Naive thymus-derived CD8-positive, alpha-beta T cell (primary cell): ENCODE measurements at places on chromosomes 12 and 14. TPM values are rescaled to one million over a fixed set of nuclear protein-coding genes. Genes with fewer than 3 reads are reported as not detected.

- no peak for DNase-seq
These were observed 279.6 kb upstream of the TMEM132C start for GRCh38 chr12:127987199-127987901.

DNA sequence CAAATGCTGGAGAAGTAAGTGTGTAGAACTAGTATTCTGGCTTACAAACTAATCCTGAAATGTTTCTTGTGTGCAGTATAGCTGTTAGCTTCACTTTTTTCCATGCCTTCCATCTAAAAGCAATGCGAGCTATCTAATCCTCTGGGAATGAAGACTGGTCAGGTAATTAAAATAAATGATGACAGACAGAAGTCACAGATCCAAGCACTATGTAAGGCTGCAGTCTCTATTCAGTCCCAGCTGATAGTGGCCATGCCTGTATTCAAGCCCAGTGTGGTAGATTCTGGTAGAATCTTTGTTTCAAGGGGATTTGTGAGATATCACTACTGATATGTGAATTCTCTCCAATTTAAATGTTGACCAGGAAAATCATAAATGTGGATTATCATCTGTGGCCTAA, 637.2 kb downstream of the TMTC2 start:
- no peak for DNase-seq

GRCh38 chr12:130574402-130574801, 141.7 kb downstream of the RIMBP2 start:
- DNase-seq = no peak

DNA sequence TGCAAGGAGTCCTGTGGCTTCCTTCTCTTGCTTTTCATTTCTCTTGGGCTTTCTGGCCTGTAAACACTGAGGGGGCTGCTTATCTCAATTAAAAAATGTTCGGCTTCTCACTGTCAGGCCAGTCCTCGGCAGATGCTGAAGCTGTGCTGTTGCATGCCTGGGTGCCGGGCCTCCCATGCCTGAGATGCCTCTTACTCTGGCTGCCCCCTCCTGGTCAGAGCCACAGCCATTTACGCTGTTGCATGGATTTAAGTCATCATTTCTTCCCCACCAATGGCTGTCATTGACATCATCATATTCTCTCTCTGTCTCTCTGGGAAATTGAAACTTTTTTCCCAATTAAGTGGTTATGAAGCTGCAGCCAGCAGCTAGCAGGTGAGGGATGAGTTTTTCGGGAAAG, 53.7 kb downstream of the FOXN4 start:
- DNase-seq = no peak

GRCh38 chr14:101357038-101357437, 204.3 kb upstream of the DIO3 start:
- DNase-seq = no peak

The IRAK4 gene
- 23.7 TPM for polyA plus RNA-seq

The CCDC38 gene
- not detected for polyA plus RNA-seq

The FAM216A gene
- polyA plus RNA-seq = 9.3 TPM
